ENCODE measurements at places on chromosomes 3 and 15.

DNA sequence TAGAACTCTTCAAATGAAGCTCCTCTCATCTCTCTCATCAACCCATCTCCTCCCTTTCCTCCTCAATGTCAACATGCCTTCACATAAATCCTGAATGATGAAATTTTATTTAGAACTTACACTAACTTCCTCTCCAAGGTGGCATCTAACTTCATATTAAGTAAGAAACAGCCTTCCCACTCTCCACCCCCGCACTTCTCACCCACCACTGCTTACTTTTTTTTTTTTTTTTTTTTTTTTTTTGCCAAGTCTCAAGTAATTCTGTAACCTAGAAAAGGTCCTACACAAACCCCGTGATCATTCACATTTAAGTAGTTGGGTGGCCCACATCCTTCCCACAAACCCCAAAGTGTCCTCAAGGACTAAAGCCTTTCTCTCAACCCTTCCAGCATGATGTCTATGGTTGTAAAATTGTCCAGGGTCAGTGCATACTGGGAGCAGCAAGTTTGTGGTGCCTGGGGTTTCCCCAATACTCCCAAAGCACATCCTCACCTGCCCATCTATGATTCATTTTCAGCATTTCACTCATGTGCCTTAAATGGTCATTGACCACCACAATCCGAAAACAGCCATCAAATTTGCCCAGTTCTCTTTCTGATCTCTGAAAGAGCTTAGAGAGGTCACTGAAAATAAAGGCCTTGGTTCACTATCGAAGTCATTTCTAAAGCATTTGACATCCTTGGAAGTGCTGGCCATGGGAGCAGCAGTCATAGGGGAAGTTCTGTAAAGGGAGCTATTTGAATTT lies 47.2 kb downstream of the CD86 start:
- no peak for DNase-seq

- no peak for DNase-seq
Measured at GRCh38 chr15:61687651-61688050, 372.6 kb downstream of the VPS13C start.

DNA sequence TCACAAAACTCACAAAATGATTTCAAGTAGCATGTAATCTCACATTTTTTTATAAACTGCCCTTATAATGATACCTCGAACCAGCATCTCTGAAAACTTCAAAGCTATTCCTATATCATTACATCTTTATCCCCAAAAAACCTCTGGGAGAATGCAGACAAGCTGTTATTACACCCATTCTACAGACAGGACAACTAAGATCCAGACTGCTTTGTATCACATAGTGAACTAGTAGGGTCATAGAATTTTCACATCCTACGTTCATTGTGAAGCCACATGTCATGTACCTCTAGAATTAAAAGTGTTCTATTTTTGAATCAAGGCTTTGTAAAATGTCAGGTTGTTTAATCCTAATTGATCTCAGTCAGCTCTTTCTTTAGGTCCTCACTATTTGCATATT lies 98.7 kb upstream of the RAP2B start:
- DNase-seq = no peak

DNA sequence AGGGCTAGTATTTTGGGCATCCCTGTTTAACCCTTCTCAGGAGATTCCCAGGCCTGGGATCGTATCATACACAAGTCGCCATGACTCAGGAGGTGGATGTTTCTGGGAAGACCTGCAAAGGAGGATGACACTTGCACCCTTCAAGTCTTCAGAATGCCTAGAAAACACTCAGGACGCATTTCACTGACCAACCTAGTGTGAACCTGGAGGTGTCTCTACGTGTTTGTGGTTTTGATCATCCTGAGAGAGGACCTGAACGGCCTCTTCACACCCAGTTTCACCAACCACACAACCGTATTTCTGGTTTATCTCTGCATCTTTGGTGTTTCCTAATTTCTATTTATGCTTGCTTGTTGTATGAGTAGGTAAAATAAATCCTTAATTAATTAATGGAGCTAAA lies 2.8 kb upstream of the CLDND1 start:
- DNase-seq = no peak

GRCh38 chr3:78096488-78097255 lies 1056.8 kb downstream of the ROBO2 start:
- DNase-seq = no peak

- DNase-seq = no peak
Measured at GRCh38 chr3:141963301-141963700, 86.9 kb downstream of the ATP1B3 start.

DNA sequence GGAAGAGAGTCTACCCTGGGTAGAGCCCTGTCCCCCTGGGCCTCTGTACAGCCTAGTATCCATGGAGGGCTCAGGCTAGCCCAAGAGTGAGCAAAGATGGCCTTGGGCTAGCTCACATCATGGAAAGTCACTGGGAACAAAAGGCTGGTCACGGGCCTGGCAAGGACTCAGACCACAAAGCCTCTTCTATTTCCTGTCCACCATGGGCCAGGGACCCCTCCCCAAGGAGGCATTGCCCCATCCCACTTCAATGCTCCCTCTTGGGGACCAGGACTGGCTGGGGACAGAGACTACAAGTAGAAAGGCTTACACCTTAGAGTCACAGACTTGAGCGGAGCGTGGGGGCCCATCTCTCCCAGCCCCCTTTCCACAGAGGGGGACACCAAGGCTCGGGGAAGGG lies 16.9 kb downstream of the DUSP7 start:
- no peak for DNase-seq

- no peak for DNase-seq
Measured at GRCh38 chr15:40062816-40063562, 24.0 kb upstream of the SRP14 start.

DNA sequence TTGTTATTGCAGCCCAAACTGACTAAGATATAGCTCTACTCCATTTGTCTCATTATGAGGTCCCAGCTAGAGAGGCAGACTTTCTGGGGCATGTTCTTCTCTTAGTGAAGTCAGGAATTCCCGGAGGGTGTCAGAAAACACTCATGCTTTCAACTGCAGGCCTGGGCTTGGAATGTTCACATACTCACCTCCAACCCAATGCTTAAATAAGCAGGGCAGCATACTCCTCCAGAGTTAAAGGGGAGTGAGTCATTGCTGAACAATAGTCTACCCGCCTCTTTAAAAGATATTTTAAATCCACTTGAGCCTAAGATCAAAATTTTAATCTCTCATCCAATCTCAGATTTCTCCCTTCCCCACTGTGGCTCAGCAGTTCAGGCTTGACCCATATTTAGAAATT lies 167.8 kb upstream of the DPH6 start:
- DNase-seq = no peak

GRCh38 chr15:27137127-27137526 lies 166.1 kb downstream of the GABRG3 start:
- no peak for DNase-seq

DNA sequence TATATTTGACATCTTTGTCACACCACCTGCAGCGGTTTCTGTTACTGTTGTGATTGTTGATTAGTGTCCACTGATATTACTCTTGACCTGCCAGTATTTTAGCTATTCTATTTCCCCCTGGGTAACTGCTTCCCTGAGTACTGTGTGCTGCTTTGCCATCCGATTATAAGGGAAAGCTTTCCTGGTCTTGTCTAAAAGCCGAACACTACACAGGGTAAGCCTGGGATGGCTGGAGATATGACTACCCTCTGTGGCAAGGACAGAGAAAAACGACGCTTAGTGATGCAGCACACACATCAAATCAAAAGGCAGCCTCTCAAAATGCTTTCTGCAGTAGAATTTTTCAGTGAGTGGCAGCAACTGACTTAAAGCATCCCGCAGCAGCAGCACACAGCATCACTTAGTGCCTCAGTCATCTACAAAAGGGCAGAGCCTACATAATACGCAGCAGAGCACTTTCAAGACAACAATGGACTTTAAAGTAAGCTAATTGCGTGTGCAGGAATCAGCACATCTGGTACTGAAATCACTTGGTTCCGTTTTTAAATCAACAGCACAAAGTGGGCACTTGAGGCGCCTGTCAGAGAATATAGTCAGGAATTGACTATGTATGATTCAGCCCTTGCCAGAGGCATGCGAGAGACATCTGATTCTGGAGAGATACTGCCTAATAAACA lies 656.3 kb upstream of the TGFBR2 start:
- DNase-seq = no peak

DNA sequence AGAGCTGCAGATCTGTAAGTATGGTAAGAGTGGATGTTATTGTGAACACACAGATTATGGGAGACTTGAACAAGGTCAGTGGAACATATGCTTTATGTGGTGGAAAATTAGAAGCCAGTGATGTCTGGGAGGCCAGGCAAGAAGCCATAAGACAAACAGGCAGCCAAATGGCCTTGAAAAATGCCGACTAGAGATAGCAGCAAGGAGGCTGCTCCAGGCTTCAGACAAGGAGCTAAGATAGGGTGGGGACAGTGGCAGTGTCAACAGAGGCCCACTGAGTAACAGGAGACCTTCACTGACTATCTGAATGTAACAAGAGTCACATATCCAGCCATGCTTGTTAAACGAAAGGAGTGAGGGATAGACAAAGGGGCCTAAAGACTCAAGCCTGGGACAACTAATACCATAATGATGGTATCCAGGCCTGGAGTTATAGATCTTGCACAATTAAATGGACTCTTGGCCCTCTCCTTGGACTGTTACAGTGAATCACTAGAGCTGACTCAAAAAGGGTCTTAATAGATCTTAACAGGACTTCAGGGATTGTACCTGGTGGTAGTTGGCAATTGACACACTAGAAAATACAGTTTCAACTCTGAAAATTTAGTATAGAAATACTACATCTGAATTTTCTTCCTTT lies 50.6 kb downstream of the CFAP20DC start:
- DNase-seq = no peak

- no peak for DNase-seq
Measured at GRCh38 chr3:149245738-149246451, 24.3 kb upstream of the CP start.

GRCh38 chr3:168863561-168863960 lies 767.8 kb upstream of the GOLIM4 start:
- no peak for DNase-seq

DNA sequence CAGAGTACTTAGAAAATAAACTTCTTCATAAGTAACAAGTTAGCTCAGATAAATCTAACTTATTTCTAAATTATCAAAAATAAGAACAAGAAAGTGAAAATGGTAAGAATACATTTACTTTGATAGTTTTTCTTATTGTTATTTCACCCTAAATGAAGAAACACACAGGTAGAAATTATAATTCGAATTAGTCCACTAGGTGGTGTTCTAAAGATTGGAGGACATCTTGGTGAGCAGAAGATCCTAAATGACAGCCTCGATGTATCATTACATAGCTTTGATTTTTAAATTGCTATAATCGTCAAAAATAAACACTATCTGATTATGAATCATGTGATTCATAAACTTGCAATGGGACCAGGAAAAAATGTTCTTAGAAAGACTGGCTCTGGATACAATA lies 280.8 kb upstream of the UBE2E2 start:
- no peak for DNase-seq

- DNase-seq = no peak
Measured at GRCh38 chr15:48041454-48041853, 79.3 kb upstream of the SLC24A5 start.

DNA sequence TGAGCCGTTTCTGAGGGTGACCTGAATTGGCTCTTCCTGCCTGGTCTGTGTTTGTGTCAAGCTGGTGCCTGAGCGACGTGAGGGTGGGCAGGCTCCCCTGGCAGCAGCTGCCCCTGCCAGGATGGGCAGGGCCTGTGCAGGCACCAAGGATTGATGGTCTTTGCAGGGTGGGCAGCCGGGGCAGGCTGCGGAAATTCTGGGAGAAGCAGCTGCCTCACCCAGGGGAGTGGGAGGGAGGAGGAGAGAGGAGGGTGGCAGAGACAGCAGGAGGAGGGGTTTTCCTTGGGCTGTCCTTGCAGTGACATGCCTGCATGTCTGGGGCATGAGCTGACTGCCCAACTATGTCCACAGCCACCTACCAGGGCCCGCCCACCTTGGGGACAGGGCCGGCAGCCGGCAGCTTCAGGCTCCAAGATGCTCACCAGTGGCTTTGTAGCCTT lies 27.9 kb upstream of the SLC6A6 start:
- DNase-seq = no peak

DNA sequence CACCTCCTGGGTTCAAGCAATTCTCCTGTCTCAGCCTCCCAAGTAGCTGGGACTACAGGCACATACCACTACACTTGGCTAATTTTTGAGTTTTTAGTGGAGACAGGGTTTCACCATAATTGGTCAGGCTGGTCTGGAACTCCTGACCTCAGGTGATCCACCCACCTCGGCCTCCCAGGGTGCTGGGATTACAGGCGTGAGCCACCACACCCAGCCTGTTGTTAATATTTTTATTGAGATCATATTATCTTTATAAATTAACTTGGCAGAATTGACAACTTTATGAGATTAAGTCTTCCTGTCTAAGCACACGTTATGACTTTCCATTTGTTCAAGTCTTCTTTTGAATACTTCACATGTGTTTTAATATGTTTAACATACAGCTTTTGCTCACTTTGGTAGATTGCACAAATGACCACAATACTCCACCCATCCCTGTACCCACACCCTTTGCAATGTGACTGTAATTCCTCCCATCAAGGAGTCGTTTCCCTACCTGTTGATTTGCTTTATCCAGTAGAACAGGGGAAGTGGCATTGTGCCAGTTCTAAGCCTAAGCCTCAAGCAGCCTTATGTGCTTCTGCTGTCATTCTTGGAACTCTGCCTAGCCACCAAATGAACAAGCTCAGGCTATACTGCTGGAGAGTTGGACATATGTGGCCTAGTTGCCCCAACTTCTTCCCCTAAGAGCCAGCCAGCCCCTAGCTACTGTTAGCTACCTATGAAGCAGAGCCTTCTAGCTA lies 8.2 kb downstream of the XYLB start:
- no peak for DNase-seq

- DNase-seq = no peak
Measured at GRCh38 chr3:128503751-128504532, 10.9 kb upstream of the GATA2 start.

GRCh38 chr3:14620512-14620911 lies 31.1 kb upstream of the CCDC174 start:
- no peak for DNase-seq

DNA sequence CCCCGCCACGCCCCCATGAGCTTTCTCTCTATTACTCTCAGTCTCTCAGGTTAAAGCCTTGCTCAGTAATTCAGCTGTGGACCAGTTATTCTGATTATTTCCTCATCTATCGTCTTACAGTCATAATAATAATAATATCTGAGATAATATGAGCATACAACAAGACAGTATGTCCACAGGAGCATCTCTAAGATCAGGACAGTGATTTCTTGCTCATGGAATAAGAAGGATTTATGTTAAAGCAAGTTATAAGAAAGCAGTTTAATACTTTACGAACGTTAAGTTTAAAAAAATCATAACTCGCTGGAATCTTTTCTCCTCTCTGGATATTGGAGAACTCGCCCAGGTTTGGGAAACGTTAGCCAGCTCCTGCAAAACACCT lies 643 bp upstream of the LMCD1 start:
- DNase-seq = no peak

- no peak for DNase-seq
Measured at GRCh38 chr3:168914662-168915061, 748.9 kb downstream of the MECOM start.

GRCh38 chr15:69359722-69360121 lies 54.4 kb upstream of the KIF23 start:
- no peak for DNase-seq

GRCh38 chr3:155394240-155394639 lies 100.8 kb upstream of the STRIT1 start:
- DNase-seq = no peak

Data from pulmonary artery endothelial cell (primary cell).